Spinal cord (tissue), 10 donors: ENCODE measurements at places on chromosomes 6 and 20.

- DNase-seq, result no peak
Observed at GRCh38 chr6:72696055-72696454, 74.2 kb downstream of the KCNQ5 start.

- no peak for DNase-seq
Observed at GRCh38 chr6:31510007-31510406, 12.1 kb downstream of the MICB start.

GRCh38 chr6:35724471-35724870, 12.4 kb upstream of the ARMC12 start:
- no peak for DNase-seq

DNA sequence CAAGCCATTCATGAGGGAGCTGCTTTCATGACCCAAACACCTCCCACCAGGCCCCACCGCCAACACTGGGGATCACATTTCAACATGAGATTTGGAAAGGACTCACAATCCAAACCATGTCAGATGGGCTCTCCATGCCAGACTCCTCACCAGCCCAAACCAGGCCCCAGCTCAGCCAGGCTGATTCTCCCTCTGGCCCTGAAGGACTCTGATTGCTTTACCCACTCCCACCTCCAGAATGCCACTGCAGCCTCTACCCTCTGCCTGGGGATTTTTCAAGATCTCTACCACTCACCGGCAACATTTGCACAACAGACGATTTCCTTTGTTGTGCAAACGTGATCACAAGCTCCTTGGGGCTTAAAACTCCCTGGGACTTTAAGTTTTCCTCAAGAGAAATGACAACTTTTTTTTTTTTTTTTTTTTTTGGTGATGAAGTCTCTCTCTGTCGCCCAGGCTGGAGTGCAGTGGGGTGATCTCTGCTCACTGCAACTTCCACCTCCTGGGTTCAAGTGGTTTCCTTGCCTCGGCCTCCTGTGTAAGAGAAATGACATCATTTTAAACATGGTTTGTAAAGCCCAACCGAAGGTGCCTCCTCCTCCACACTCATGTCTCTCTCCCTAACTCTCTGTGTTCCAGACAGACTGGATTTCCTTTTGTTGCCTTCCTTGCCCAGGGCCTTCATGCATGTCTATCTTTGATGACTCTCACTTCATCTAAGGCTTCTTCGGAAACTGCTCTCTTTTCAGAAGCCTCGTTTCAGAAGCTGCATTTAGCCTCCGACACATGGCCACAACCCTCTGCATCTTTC, 147.0 kb downstream of the CDH26 start:
- DNase-seq, result no peak

DNA sequence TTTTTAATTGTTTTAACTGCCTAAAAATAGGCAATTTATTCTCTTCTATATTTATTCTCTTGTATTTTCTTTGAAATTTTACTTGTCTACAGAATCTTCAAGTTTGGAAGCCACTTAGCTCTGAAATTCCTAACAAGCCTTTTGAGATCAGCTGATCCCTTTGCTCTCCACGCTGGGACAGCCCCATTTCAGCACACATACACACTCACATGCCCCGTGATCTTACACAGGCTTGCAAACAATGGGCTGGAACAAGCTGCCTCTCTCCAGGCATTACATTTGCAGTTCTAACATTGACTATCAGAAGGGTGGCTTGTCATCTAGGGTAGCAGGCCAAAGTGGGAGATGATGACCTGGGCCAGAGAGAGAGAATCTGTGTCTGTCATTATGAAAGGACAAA, 62.1 kb upstream of the RAB32 start:
- DNase-seq, result no peak

GRCh38 chr6:109192865-109193264, 97.6 kb downstream of the CEP57L1 start:
- DNase-seq, result no peak

GRCh38 chr6:126427713-126428112, 87.8 kb downstream of the CENPW start:
- DNase-seq, result no peak

DNA sequence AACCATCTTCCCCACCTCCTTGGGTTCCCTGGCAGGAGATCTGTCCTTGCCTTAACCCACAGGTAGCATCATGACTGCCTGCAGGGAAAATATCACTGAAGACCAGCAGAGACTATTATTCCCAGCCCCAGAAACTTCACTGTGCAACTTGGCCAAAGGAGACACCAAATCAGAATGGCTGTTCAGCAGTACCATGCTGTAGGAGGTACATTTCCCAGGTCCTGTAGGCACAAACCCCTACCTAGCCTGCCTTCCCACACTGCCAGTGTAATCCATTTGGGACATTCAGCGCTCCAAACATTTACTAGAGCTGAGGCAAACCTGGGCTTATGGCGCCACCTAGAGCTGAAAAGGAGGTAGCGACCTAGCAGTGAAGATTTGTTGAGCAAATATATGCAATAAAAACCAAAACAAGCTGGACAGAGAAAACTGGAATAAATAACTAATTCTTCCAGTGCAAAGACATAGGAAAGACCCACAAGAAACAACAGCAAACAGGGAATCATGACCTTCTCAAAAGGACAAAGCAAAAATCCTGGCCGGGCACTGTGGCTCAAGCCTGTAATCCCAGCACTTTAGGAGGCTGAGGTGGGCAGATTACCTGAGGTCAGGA, 60.3 kb downstream of the VTA1 start:
- DNase-seq, result no peak

GRCh38 chr6:116524236-116524635, 12.8 kb downstream of the CALHM5 start:
- DNase-seq, result no peak

- DNase-seq, result no peak
Observed at GRCh38 chr6:68726992-68727391, 91.9 kb downstream of the ADGRB3 start.

GRCh38 chr20:460180-460579, 2.2 kb downstream of the TBC1D20 start:
- no peak for DNase-seq

GRCh38 chr6:30136570-30137286, 788 bp downstream of the TRIM40 start:
- DNase-seq, result no peak

- peak; percentile 9 for DNase-seq
Observed at GRCh38 chr6:53360093-53360912, 11.6 kb upstream of the ELOVL5 start.

- peak; percentile 77 for DNase-seq
Observed at GRCh38 chr6:167485186-167485978, 160.5 kb downstream of the TTLL2 start.

DNA sequence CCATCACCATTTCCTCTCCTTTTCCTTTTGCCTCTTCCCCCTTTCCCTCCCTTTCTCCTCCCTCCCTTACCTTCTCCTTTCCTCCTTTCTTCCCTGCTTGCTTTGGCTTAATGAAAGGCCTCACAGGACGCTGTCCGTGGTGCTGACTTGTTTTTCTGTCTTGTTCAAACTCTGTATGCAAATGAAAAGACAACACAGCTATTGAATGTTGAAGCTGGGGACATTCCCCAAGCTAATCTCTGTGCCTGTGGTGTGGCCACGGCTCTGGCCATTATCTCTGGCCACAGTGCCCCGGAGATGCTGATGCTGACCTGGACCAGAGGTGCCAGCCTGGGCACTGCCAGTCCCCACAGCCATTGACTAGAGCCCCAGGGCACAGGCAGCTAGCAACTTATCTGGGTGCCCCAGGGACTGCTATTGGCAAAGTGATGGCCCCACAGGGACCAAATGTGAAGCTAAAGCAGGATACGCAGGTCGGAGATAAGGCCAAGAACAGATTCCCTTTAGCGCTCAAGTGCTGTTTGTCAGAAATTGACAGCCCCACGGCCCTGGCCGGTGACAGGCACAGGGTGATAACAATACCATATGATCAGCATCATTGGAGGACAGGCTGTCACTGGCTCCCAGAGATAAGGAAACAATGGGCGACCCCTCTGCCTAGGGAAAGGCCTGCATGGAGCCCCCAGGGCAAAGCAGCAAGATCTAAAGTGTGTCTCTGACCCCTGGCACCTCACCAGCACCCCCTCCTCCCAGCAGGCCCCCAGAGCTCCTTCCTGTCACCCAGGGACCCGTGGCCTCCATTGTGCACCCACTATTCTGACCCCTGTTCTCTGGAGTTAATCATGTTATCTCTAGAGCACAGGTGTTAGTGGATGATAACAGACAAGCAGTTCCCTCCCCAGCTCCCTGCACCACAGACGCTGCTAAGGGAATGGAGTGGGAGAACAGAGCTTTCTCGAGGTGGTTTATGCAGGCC, 31.6 kb upstream of the SLC32A1 start:
- no peak for DNase-seq

DNA sequence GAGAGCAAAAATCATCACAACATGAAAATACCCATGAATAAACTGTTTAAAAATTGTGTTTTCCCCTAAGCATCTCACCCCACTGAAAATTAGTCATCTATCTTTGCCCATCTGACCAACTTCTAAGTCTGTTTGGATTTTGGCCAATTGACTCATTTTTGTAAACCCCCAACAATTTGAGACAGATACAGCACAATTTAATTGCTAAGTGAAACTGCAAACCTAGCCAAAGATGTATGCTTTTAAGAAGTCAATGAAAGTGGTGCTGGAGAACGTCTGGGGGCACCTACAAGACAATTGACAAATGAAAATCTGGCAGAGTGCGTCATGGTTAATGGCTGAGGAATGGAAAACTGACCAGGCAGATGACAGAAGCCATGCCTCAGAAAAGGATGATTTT, 30.9 kb upstream of the SLC24A3 start:
- DNase-seq, result no peak

DNA sequence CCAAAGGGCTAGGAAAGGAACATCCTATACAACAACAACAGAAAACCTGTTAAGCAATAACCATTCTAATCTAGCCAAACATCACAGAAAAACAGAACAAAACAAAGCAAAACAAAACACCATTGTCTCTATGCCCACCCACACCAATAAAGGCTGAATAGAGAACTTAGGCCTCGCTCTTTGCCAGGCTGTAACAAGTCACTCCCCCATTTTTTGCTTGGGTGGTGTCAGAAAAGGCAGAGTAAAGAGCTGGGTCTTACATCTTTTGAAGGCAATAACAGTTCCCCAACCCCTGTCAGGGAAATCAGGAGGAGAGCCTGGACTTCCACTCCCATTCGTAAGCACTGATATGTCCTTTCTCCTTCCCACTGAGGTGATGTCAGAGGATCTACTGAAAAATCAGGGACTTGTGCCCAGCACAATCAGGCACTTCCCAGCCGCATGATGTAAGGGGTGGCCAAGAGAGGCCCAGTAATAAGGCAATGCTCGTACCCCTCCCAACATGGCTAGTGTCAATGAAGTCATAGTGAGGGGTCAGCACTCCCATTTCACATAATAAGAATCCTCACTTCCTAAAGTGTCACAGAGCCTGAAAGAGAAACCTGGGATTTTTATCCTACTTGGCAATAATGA, 31.0 kb downstream of the THEMIS start:
- DNase-seq, result no peak

DNA sequence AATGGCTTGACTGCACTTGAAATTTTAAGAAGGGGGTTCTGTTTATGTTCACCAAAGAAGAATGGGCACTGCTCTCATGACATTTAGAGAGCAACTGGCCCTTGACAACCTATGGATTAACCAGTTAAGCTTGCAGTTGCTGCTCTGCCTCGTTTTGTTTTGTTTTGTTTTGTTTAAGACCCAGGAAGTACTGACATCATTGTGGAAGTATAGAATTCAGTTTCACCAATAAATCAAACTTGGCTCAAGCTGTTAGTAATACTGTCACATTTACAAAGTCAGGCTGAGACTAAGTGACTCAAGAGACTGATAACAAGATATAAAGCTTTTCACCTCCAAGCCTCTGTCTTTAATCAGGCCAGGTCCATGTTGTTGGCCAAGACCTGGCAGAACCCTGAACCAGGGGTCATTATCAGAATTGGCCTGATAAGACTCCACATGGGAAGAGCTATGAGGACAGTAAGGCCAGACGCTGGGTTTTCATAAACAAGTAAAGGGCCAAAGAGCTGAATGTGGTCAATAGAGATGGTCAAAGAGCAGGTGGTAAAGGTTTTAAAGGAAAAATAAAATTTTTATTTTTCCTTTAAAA, 99.4 kb upstream of the VGLL2 start:
- no peak for DNase-seq

GRCh38 chr6:17494919-17495318, 101.5 kb downstream of the CAP2 start:
- no peak for DNase-seq

DNA sequence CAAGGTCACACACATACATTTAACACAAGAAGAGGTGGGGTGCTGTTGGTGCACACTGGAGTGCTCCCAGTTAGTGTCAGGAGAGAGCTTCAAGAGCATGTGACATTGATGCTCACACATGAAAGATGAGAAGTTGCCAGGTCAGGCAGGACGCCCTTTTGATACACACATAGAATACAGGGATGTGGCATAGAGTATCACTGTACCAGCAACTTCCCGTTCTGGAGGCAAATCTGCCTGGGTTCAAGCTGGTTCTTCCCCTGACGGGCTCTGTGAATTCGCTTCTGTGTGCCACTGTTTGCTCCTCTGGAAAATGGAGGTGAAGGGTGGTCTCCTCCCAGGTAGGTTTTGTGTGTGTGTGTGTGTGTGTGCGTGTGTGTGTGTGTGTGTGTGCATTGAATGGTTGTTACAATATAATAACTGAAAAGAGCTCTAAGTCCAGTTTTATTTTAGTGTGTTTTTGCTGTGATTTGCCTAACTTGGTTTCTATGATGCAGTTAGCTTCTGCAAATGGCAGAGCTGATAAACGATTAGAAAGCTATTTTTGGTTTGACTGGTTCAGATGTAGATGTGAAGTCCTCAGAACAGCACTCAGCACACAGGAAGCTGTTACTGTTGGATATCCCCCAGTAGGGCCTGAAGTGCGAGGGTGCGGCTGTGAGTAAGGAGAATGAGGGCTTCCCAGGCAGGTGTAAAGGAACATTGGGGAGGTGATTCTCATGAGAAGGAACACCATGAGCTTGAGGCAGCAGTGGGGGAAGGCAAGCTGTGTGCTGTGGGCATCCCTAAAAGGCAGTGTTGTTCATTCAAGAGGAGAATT, 53.4 kb downstream of the HIVEP1 start:
- DNase-seq, result no peak

DNA sequence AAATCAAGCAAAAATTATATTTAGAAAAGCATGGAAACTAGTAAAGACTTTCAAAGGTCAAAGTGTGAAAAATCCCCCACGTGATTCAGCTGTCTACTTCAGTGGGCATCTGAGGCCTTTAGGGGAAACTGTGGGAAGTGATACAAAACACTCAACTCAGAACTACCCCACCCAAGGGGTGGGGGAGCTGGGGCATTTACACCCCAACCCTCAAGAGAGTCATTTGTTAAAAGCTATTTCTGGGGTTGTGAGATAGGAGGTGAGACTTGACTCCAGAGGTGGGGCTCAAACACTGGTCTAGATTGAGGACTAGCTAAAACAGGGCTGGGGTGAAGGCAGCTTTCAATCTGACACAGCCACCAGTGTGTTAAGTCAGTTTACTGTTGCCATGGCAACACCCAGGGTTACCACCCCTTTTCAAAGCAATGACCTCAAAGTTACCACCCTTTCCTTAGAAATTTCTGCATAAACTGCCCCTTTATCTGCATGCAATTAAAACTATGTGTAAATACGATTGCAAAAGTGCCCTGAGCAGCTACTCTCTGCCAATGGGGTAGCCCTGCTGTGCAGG, 9.9 kb upstream of the GTSF1L start:
- peak; percentile 34 for DNase-seq
